T-helper 9 cell (primary cell): ENCODE measurements at places on chromosomes 5 and 9.

DNA sequence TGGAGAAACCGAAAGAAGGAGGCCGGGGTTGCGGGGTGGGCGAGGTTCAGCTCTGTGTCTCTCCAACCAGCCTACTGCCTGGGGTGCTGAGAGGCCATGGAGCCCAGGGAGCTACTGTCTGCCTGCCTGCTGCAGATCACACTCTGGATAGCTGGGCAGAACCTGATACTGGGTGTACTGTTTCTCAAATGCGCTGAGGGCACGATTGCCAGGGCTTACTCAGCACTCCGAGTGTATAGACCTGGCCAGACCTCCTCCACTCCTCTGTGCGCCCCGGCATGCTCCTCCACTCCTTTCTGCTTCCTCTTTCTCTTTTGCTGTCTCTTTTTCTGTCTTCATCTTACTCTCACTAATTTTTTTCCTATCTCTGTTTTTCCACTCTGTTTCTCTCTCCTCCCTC lies 215.1 kb downstream of the PAPPA start:
- no peak for DNase-seq

GRCh38 chr5:173143567-173143966 lies 764 bp upstream of the BNIP1 start:
- no peak for DNase-seq

DNA sequence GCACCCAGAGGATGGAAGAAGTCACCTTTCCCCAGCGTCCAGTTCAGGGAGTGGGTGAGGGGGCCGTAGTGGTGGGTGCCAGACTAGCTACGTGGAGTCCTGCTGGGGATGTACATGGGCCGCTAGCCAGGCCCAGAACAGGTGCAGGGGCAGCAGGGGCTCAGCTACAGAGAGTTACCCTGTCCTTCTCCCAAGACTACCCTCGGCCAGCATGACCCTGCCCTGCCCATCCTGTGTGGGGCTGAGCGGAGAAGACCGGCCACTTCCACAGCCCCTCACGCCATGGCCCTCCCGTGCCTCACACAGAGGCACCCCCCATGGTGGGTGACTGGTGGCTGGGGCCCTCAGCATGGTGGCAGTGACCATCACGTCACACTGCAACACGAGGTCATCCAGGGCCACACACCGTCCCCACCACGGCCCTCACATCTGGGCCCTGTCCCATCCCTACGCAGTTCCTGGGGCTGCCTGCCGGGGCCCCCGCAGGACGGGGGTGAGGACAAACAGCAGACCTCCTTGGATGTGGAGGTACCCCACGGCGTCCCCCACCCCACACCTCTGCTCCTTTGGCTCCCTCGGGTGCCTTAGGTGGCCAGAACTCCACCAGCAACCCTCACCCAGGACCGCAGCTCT lies 977 bp upstream of the DPP7 start:
- DNase-seq = no peak

DNA sequence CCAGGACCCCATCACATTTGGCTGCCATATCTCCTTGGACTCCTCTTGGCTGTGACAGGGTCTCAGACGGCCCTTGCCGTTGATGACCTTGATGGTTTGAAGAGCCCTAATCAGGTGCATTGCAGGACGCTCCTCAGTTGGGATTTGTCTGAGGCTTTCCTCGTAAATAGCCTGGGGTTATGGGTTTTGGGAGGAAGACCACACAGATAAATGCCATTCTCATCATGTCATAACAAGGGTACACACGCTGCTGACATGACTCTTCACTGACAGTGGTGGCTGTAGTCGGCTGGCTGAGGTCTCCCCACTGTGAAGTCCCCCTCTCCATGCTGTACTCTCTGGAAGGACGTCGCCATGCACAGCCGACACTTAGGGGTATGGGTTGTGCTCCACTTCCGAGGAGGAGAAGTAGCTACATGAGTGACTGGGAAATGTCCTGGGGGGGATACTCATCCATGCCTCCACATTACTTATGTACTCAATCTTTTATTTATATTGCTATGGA lies 42.9 kb upstream of the SPTLC1 start:
- no peak for DNase-seq

DNA sequence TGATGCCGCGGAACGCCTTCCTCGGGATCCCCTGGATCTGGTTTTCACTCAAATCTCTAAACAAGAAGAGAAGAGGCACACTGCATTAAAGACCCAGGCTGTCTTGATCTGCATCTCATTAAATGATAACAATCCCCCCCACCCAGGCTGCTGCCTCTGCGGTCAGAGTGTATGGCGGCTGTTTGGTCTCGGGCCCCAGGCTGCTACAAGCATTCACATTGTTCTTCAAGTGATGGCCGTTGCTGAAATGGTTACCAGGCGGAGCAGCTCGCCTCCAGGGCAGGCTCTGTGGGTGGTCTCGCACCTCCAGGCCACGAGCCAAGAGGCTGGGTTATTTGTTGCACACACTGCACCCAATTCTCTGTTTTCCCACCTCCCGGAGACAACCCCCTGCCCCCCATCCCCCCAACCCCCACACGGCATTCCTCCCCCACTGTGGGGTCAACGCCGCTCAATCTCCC lies 304.1 kb upstream of the PANK3 start:
- DNase-seq = no peak

DNA sequence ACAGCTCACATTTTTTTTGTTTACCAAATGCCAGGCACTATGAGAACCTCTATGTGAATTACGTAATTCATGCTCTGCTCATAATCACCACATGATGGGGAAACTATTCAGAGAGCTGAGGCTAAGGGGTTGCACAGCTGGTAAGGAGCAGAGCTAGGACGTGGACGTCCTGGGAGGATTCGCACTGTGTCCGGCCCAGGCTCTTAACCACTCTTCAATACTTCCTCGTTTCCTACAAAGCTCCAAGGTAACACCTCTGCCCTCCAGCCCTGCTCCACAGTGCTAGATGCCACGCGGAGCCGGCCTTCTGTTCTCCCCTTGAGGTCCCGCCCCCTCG lies 8.7 kb downstream of the PHF19 start:
- DNase-seq = no peak

GRCh38 chr9:20549053-20549452 lies 73.2 kb downstream of the MLLT3 start:
- no peak for DNase-seq

GRCh38 chr9:22136461-22137096 lies 127.5 kb upstream of the CDKN2B start:
- no peak for DNase-seq

DNA sequence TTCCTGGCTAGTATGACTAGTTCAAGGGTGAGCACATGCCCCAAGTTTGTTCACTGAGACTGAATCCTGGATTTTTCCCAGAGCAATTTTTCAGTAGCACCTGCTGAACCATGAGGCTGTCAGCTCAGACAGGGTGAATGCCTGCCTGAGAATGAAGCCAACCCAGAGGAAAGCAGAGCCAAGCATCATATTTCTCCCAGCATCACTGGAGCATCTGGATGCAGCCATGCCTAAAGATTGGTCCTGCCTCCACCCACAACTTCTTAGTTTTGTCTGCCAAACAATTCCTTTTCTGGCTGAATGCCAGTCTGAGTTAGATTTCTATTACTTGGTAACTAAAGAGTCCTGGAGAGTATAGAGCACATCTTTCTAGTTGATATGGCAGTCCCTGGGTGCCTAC lies 343.6 kb downstream of the CSNK1G3 start:
- DNase-seq = no peak

DNA sequence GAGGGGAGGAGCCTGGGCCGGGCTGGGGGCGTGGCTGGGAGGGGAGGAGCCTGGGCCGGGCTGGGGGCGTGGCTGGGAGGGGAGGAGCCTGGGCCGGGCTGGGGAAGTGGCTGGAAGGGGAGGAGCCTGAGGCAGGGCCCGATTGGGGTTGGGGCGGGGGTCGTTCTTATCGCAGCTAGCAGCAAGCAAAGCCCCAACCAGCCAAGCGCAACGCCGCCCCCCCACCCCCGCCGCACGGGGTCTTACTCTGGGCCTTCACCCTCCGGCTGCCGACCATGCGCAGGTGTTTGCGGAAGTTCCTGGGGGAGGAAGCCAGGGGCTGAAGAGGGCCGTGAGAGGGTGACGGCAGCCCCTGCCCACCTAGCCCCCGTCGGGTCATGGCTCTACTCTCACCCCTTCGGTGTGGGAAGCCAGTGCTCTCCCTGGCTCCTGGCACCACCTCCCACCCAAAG lies 5.0 kb downstream of the NSMF start:
- DNase-seq = peak; percentile 3

- no peak for DNase-seq
These were observed 1.3 kb downstream of the PLGRKT start for GRCh38 chr9:5436441-5436840.

DNA sequence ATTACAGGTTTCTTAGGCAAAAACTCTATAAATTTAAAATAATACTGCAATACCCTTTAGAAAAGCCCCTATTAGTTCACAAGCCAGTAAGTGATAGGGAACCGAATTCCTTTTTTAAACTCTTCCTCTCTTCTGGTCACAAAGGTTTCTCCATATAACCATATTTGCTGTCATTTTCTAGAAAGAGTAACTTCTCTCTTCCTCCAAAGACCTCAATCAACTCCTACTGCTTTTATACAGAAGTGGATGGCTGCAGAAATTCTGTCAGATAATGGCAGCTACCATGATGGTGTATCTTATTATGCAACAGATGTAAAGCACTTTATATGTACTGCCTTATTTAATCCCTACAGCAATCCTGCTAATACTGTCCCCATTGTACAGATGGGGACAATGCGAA lies 6.2 kb downstream of the TUT7 start:
- no peak for DNase-seq

GRCh38 chr9:88174324-88174723 lies 36.0 kb upstream of the SPATA31C2 start:
- DNase-seq = no peak

DNA sequence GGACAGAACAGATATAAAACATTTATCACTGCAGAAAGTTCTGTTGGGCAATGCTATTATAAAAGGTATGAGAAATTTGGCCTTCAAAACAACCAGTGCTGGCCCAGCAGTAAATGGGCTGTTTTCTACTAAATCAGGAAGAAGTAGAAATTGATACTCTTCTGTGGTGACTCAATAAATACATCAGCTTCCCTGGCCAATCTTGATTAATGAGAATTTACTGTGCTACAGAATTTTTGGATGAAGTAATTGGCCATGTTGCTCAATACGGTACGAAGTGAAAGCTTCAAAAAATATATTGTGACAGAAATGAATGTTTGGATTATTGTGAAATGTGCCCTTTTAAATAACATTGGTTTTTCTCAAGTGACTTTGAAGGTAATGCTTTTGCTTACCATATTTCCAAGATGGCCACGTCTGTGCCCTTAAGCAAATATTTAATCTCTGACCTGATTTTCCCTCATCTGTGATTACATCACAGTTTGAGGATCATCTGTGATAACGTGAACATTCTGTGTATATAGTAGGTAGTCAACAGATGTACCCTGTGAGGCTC lies 4.2 kb downstream of the DNAJA1 start:
- DNase-seq = no peak

GRCh38 chr5:72235725-72236124 lies 84.3 kb downstream of the MRPS27 start:
- no peak for DNase-seq

GRCh38 chr5:52359261-52359660 lies 428.5 kb upstream of the ITGA1 start:
- no peak for DNase-seq

DNA sequence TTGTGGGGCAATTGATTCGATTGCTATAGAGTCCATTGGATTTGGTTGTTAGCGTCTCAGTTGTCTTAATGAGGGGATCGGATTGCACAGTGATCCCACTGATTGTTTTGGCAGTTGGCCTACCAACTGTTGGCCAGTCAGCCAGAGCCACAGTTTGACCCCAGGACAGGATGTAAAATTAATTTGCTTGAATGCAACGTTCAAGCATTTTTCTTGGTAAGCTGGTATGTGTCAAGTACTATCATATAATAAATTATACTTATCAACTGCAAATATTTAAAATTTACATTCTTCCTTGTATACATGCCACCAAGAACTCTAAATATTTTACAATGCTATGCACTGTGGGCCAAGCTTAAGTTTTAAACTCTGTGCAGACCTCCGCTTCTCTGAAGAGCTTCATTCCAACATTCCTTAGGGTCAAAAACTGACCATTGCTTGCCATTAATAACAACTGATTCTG lies 80.4 kb upstream of the OSMR start:
- no peak for DNase-seq

DNA sequence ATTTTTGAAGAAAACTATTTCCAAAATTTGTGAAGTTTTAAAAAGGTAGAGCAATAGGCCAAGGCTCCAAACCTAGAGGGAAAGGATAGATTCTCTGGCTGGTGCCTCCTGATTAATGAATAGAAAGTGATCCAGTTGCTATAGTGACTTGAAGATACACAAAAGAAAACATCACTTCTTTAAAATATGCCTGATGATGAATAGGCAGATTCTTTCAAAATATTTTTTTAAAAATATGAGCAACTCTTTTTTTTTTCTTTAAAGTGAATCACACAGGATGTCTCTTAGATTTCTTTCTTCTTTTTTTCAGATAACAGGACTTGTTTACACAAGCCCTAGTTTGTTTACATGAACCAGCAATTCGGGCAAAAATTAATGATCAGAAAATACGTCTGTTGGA lies 124.4 kb downstream of the RFK start:
- DNase-seq = no peak

GRCh38 chr9:123391946-123392345 lies 35.9 kb downstream of the CRB2 start:
- DNase-seq = no peak

DNA sequence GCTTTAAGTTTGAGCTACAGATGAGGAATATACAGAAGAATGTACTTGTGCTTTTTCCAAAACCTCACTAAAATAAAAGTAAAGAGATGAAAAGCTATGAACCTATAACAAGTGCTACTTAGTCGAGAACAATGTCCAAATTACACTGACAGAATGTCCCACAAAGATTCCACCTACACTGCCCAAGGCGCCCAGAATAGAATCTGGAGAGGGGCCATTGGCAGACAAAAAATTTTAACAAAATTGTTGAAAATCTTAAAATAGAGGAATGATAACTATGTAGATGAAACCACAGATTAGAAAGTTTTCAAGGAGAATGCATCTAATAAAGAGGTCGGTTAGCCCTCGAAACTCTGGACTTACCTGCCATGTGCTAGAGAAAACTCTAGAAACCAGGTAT lies 235.3 kb downstream of the CETN3 start:
- no peak for DNase-seq

GRCh38 chr5:73486119-73486899 lies 11.9 kb upstream of the BTF3 start:
- DNase-seq = no peak

DNA sequence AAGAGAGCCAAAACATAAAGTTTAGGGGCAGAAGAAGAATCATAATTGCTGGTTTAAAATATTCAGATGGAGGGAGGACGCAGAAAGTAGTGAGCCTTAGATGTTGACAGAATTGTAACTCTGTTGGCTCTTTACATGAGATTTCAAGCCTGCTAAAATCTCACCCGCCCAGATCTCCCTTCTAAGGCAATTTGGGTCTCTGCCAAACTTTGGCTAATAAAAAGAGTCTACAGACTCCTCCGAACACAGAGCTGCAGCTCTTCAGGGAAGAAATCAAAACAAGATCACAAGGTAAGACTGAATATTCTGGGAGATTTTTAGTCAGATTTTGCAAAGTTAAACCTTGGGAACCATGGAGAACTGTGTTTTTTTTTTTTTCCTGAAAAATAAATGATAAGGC lies at the start of gene IL33:
Gene IL33 (plus strand): TSS at position 246 of the 400 bp plus-strand sequence. CDS start 25,888 bp downstream, outside the sequence.
- DNase-seq = no peak

- no peak for DNase-seq
These were observed 1495.6 kb upstream of the CDH6 start for GRCh38 chr5:29697785-29698414.
